Kidney (tissue), 22 donors: ENCODE measurements at places on chromosomes 12 and 14.

DNA sequence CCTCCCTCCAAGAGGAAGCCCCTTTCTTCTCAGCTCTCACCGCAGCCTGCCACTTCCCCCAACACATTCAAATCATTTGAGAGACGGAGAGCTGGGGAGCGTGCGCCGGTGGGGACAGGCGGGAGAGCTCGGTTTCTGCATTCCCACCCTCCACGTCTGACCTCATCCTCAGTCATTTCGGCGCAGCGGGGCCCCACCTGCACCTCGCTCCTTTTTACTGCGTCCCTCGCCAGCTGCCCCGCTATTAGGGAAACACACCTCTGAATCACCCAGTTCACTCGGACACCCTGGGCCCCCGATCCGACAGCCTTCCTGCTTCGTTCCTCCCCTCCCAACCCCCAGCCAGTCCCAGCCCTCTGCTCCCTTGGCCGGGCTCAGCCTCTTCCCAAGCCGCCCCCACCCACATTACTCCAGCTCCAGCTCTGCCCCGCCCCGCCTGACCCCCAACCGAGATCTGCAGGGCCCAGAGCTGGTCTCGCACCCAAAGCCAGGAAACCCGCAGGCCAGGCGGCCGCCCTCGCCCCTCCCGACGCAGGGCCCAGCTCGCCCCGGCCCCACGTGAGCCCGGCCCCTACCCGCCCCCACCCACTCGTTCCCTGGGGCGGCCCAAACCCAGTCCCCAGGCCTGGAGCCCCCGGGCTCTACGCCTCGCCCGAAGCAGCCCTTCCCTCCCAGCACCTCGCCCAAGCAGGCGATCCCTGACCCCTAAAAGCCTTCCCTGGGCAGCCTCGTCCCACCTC lies 783 bp downstream of the CORO1C start:
- H3K27ac ChIP-seq = peak overlapping the region; percentile 90
- peak; percentile 88 for DNase-seq
- H3K4me3 ChIP-seq = peak overlapping the region; percentile 74
- H3K36me3 ChIP-seq = no peaks in the 10 kb centered on the region
- no peaks in the 10 kb centered on the region for H3K27me3 ChIP-seq
- peaks cover 11% of the 10 kb centered on the region for H3K4me1 ChIP-seq

GRCh38 chr12:133010657-133011297 lies 24.6 kb downstream of the ZNF26 start:
- H3K36me3 ChIP-seq = peaks cover 38% of the 10 kb centered on the region
- H3K27me3 ChIP-seq = no peaks in the 10 kb centered on the region
- no peak overlapping the region for H3K4me3 ChIP-seq
- H3K27ac ChIP-seq = no peak overlapping the region
- no peaks in the 10 kb centered on the region for H3K4me1 ChIP-seq

DNA sequence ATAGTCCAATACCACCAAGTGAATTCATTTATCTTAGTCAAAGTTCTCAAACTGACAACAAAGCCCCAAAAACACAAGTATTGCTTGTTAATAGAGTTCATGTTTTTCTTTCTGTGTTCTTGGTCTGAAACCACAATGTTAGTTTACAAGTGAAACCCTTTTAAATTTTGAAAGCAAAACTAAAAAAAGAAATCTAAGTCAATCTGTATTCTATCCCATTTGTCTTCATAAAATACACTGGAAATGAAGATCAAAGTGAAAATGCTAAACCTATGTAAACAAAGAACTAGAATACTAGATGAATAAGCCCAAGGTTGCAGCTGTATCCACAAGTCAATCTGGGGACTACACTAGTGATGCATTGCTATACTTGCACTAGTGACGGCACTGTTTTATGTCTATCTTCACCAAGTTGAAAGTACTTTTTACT lies 10.4 kb downstream of the MAP4K5 start:
- no peak for DNase-seq
- peaks cover 6% of the 10 kb centered on the region for H3K4me1 ChIP-seq
- no peak overlapping the region for H3K4me3 ChIP-seq
- H3K27ac ChIP-seq = no peak overlapping the region
- no peaks in the 10 kb centered on the region for H3K36me3 ChIP-seq
- no peaks in the 10 kb centered on the region for H3K27me3 ChIP-seq

GRCh38 chr12:6840761-6841515 lies at the start of gene GNB3:
TSS of gene GNB3 (plus strand) at chr12:6840925. CDS start at chr12:6841288, 363 bp downstream.
- no peak for DNase-seq
- H3K4me1 ChIP-seq = no peaks in the 10 kb centered on the region
- no peaks in the 10 kb centered on the region for H3K27me3 ChIP-seq
- no peak within 1 kb of the TSS for H3K4me3 ChIP-seq
- no peak within 1 kb of the TSS for H3K27ac ChIP-seq

DNA sequence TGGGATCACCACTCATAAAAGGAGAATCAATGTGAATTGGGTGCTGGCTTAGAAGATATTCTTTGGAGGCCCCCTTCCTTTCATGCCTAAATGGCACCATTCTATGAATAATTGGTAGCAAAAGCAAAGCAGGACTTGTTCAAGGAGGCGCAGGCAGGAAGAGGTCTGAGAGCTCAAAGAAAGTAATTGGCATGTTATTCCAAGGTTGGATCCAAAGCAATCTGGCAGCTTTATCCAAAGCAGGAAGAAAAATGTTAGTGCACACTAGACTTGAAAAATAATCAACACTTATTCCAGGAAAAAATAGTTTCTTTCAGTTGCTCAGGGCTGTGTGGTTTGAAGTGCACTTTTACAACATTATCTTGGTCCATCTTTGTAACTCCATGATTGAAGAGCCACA lies 326.4 kb downstream of the NUAK1 start:
- no peak for DNase-seq
- H3K36me3 ChIP-seq = no peaks in the 10 kb centered on the region
- no peak overlapping the region for H3K27ac ChIP-seq
- H3K4me1 ChIP-seq = no peaks in the 10 kb centered on the region

DNA sequence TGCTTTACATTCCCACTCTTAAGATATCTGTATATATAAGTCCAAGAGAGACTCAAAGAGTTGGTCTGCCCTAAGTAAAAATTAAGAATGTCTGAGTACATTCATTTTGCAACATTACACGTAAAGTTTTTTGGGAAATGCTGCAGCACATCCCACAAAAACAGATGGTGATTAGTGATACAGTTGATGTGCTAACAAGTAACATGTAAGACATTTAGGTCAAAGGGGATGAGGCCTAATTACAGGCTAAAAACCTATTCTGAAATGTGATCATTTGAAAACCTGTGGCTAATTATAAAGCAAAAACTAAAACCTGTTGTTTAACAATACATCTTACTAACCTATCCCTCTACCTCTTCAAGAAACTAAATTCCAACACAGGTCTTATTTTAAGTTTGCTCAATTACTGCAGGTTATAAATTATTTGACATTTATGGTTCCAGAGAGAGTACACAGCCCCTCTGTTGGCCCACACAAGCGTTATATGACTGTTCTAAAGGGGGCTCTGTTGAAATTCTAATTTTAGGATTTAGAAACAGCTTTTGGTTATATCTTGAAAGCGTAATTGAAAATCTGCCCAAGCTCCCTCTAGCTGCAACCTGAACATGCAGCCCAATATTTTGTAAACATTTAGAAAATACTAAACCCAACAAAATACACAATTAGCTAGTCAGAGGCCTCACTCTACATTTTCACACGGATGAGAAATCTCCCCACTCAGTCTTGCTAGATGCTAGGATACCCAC lies 42.9 kb downstream of the BRAP start:
- no peak overlapping the region for H3K4me3 ChIP-seq
- H3K36me3 ChIP-seq = no peaks in the 10 kb centered on the region
- peaks cover 7% of the 10 kb centered on the region for H3K4me1 ChIP-seq
- no peaks in the 10 kb centered on the region for H3K27me3 ChIP-seq

GRCh38 chr14:20332431-20332787 lies 670 bp downstream of the CCNB1IP1 start:
- H3K4me3 ChIP-seq = peak overlapping the region; percentile 80
- peaks cover 2% of the 10 kb centered on the region for H3K36me3 ChIP-seq
- peaks cover 6% of the 10 kb centered on the region for H3K4me1 ChIP-seq
- peak overlapping the region; percentile 80 for H3K27ac ChIP-seq

- DNase-seq = no peak
- no peaks in the 10 kb centered on the region for H3K4me1 ChIP-seq
- no peak overlapping the region for H3K4me3 ChIP-seq
Measured at GRCh38 chr14:51442513-51443175, 202.6 kb downstream of the TMX1 start.
